Heart right ventricle (tissue), 16 donors: ENCODE measurements at places on chromosomes 2 and 18.
A peak's percentile ranks its signal among the peaks of the same experiment; 100 is the strongest.

DNA sequence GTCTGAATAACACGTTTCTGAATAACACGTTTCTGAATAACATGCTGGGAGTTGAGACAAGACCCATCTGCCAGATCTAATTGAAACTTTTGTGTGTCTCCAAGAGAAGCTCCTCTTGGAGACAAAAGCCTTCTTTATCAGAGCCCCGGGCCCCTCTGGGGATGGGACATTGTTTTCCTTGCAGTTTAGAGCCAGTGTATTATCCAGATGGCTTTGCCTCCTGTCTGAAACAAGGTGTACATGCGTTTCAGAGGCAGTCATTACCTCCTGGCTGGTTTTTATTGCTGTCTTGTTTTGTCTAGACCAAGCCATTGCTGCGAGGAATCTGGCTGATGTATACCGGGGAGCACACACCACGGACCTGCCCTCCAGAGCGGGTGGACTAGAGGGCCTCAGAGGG lies 7.8 kb downstream of the FOSL2 start:
- DNase-seq: no peak

- no peak for DNase-seq
Observed at GRCh38 chr18:45839414-45840395, 14.2 kb downstream of the SIGLEC15 start.

- DNase-seq: peak; percentile 79
Observed at GRCh38 chr18:22559414-22560274, 141.9 kb upstream of the CTAGE1 start.

DNA sequence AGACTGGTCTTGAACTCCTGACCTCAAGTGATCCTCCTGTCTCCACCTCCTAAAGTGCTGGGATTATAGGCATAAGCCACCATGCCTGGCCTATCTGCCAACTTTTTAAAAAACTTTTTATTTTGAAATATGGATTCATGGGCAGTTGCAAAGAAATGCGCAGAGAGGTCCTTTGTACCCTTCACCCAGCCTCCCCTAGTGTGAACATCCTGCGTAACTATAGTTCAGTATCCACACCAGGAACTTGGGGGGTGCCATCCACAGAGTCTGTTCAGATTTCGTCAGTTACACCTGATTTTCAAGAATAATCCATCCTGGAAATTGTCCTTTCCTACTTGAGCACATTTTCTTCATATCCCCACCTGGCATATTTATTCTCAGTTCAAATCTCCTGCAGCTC lies 33.0 kb downstream of the EFR3B start:
- no peak for DNase-seq

DNA sequence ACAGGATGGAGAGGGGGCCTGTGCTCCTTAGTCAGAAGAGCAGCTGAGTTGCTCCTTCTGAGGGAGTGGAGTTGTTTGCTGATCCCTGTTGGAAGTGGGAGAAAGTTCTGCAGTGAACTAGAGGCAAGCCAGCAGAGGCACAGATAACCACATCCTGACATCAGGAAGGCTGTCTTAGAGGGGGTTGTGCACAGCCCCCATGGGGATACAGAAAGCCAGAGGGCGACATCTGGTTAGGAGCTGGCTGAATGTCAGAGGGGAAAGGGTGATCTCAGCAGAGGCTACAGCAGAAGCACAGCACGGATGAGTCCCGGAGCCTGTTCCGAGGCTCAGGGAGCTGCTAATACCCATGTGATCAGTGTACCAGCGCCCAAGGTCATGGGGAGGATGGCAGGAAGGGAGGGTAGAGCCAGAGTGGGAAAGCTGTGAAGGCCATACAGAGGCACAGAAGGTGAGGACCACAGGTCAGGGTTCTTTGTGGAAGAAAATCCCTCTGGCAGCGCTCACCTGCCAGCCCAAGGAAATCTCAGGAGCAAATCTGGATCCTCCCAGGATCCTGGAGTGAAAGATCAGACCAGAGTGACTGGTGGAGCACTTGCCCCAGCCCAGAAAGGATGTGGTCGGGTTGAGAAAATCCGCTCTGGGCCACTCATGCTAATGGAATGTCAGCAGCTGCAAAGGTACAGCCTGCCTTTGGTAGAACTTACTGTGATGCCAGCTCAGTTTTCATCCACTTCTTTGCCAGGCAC lies 111.8 kb downstream of the STPG4 start:
- peak; percentile 78 for DNase-seq

GRCh38 chr18:51011709-51012108 lies 18.3 kb upstream of the SMAD4 start:
- DNase-seq: no peak

DNA sequence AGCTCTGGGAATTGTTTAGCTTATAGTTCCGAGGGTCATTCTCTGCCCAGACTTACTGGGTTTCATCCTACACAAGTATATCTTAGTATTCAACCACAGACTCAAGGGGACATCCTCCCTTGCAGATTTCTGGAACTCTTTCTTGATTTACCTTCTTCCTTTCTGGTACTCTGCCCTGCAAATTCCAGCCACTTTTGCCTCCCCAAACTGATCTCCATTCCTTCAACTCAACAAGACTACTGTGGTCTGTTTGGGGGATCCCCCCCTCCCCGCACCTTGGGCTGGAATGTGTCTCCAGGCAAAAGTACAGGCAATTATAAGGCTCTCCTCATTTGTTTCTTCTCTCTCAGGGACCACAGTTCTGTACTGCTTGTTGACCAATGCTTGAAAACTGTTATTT lies 13.4 kb downstream of the PHOSPHO2 start:
- DNase-seq: no peak

DNA sequence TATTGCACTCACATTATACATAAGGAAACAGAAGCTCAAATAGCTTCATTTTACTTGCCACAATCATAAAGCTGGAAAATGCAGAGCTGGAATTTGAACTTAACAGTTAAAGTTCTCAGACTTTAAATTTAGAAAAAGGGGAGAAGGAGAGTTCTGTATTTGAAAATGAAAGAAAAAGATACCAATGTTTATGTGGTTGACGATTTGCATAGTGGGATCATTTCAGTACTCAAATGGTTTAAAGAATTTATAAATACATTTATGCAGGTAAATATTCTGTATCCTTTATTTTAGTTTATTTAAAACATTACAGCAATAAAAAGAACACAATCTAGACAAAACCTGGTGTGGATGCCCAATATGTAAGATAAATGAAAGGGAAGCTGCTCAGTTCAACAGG lies 25.5 kb upstream of the STAT4 start:
- DNase-seq: no peak

GRCh38 chr2:48026865-48027264 lies 120.6 kb upstream of the FBXO11 start:
- DNase-seq: no peak

DNA sequence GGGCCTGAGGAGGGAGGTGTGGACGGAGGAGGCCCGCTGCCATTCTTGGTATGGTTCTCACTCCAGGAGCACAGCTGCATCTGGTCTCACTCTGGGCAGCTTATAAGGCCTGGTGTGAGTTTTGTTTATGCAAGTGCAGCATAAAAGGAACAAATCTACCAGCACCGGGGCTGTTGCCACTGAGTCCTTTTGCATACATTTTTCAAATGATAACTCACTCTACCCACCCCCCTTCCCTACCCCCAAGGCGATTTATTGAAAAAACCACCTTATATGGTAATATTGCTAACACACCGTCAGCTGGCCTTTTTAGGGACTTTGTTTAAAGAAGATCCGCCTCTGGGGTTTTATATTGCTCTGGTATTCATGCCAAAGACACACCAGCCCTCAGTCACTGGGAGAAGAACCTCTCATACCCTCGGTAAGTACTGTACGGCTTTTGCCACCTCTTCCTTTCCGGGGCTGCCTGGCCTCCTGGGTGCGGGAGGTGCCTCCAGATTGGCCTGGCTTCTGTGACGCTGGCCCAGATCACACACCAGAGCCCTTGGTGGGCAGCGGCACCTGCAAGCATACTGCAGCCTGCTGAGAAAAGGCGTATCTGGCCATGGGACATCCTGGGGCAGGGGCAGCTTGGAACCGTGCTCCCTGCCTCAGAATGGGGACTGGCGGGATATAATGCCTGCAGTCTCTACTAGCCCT lies at the start of gene ACTG2:
Gene ACTG2 (plus strand): TSS at position 378 of the 699 bp plus-strand sequence. CDS start 8,304 bp downstream, outside the sequence.
- no peak for DNase-seq

- DNase-seq: no peak
Observed at GRCh38 chr2:143907801-143908200, 612.1 kb downstream of the ZEB2 start.

- DNase-seq: no peak
Observed at GRCh38 chr2:120155308-120155707, 67.9 kb downstream of the TMEM185B start.

DNA sequence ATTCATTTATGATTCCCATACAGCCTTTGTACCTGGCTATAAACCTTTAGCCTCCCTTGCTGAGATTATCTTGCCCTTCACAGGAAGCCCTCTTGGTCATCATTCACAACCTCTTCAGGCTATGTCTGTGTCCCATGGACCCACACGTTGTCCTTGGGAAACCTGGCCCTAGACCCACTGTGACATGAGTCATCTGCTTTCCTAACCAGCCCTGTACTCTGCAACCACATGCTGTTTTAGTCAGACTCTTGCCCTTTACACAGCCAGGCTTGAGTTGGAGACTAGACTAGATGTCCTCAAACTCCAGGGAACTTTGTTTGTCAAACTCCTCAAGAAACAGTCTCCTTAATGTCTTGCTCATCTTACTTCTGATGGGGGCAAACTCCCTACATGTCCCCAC lies 229.3 kb upstream of the ZSWIM2 start:
- DNase-seq: no peak
